ENCODE measurements at places on chromosomes 7 and 10. TPM values are rescaled to one million over a fixed set of nuclear protein-coding genes. Genes with fewer than 3 reads are reported as not detected.

- DNase-seq, result no peak
Measured at GRCh38 chr7:156073366-156074052, 261.2 kb upstream of the SHH start.

GRCh38 chr7:33388332-33388731 is 259.0 kb downstream of the BBS9 start:
- DNase-seq, result no peak

DNA sequence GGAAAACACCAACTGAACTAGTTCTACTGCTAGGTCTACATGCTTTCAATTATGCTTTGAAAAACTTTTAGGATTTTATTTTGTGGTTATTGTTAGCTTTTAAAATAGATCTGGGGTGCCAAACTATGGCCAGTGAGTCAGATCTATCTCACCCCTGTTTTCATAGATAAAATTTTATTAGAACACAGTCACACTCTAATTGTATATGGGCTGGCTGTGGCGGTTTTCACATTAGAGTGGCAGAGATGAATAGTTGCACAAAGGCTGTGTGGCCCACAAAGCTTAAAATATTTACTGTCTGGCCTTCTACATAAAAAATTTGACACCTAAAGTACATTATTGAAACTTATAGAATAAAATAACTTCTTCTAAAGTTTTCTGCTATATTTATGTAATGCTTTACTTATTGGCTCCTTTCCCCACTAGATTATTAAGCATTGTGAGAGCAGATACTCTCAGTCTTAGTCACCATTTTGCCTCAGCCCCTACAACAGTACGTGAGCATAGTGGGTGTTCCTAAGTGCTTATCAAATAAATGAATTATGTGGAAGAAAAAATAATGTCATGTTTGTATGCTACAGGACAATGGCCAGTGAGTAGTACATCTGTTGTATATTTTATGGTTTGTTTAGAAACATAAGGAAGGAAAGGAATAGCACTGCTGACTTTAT is 5.4 kb upstream of the SUV39H2 start:
- DNase-seq, result no peak

DNA sequence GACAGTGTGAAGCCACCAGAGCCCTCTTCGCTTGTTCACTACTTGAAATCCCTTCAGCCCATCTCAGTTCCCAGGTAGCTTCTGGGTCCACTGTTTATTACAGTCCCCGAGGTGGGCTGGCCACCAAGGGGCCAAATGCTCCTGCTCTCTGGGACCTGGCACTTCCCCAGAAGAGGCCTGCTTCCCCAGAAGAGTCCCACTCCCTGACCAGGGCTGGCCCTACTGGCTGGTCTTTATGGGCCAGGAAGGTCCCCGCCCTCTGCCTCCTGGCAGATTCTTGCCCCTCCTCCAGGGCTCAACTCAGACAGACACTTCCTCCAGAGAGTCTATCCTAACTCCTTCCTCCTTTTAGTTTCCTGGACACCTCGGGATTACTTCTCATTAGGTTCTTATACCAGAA is 70.7 kb upstream of the LRRC18 start:
- no peak for DNase-seq

DNA sequence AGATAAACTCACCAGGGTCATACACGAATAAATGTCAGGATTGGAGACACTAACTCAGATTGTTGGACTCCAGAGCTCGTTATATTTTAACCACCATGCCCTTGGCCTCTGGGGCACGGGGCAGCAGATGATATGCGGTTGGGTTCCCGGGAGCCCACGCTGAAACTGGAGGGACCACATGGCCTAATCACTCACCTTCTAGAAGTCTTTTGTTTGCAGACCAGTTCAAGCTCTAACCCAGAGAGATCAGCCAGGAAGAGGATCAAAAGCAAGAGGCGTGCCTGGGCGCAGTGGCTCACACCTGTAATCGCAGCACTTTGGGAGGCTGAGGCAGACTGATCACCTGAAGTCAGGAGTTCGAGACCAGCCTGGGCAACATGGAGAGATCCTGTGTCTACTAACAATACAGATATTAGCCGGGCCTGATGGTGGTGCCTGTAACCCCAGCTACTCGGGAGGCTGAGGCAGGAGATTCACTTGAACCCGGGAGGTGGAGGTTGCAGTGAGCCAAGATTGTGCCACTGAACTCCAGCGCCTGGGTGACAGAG is 42.6 kb upstream of the ECHDC3 start:
- no peak for DNase-seq

DNA sequence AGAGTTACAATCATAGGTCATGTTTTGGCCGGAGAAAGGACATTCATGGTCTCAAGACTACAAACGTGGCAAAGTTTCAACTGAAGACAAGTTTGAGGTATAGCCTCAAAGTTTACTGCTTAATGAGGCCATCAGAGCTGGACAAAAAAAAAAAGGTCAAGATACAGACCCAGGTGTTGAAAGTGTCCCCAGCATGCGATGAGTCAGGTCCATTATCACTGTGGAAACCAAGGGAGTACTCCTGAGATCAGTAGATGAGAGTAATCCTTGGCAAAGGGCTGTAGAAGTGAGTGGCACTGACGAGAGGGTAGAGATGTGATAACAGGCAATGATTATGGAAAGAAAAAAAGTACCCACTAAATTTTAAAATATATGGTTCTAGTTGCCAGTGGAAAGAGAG is 80.1 kb upstream of the LRRN3 start:
- DNase-seq, result no peak

- DNase-seq, result no peak
Measured at GRCh38 chr10:59135275-59135674, 41.2 kb upstream of the PHYHIPL start.

CRYGN gene
- not detected for polyA plus RNA-seq

CALHM3 gene
- not detected for polyA plus RNA-seq

All from B cell (primary cell).